Eye (tissue), 1 donor: ENCODE measurements at places on chromosomes 1 and 21.

GRCh38 chr1:184691719-184692324 lies 62.8 kb downstream of the EDEM3 start:
- peak; percentile 81 for DNase-seq

GRCh38 chr1:163670989-163671757 lies 349.4 kb downstream of the NUF2 start:
- DNase-seq, result no peak

DNA sequence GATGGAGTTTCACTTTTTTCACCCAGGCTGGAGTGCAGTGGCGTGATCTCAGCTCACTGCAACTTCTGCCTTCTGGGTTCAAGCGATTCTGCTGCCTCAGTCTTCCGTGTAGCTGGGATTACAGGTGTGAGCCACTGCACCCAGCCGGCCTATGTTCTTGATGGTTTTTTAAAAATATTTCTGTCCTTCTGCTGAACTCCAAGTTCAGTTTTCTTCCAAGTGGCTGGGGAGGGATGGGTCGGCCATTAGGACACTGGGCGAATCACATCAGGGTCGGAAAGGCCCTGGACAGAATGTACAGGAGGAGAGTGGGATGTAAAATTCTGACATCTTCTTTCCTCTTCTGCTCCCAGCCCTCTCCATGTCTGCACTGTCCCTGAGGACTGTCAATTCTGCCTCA lies 289.6 kb downstream of the PTPRU start:
- DNase-seq, result no peak

- DNase-seq, result no peak
Measured at GRCh38 chr21:26154753-26155152, 15.8 kb downstream of the APP start.

DNA sequence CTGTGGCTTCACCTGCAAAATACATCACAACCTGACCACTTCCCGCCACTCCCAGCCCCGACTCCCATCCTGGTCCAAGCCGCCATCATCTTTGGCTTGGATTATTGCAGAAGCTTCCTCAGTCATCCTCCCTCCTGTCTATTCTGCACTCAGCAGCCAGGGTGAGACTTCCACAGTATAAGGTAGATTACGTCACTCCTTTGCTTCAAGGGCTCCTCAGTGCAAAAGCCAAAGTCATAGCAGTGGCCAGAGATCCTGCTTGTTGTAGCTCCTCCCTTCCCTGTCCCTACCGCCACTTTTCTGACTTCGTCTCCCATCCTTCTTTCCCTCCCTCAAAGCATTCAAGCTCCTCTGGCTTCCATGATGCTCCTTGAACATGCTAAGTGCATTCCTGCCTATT lies 152.8 kb downstream of the GRIK3 start:
- DNase-seq, result no peak

DNA sequence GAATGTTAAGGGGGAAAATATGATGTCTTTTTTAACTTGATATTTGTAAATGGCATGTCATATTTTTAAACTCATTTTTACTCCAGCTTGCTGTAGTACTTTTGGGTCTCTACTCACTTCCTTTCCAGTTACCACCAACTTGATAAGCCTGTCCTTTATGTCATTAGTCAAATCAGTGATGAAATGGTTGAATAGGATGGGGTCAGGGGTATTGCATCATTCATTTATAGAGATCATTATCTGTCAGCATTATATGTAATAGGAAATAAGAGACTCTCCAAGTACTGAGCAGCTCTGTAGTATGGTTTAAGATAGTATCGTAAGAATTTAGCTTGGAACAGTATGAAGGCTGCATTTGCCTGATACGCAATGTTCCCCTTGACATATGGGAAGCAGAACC lies 227.3 kb downstream of the BRINP3 start:
- no peak for DNase-seq

- DNase-seq, result no peak
Measured at GRCh38 chr1:161388639-161389038, 21.0 kb upstream of the CFAP126 start.

DNA sequence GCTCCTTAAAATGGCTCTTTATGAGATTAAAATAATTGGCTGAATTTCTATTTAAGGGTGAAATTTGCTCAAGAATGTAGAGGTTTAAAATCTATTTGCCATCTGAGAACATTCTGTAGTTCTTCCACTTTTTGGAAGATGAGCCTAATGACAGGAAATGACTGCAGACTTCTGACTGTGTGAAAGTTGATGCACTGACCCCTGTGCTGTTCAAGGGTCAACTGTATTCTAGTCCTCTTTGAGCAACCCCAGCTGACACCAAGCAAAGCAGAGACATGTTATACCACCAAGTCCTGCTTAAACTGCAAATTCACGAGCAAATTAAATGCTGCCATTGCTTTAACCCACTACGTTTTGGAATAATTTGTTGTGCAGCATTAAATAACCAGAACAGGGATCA lies 26.6 kb downstream of the DDAH1 start:
- DNase-seq, result no peak

- DNase-seq, result no peak
Measured at GRCh38 chr1:175130649-175131045, 61.9 kb downstream of the KIAA0040 start.
